ENCODE measurements at places on chromosomes 5 and 9. TPM values are rescaled to one million over a fixed set of nuclear protein-coding genes. Genes with fewer than 3 reads are reported as not detected.

DNA sequence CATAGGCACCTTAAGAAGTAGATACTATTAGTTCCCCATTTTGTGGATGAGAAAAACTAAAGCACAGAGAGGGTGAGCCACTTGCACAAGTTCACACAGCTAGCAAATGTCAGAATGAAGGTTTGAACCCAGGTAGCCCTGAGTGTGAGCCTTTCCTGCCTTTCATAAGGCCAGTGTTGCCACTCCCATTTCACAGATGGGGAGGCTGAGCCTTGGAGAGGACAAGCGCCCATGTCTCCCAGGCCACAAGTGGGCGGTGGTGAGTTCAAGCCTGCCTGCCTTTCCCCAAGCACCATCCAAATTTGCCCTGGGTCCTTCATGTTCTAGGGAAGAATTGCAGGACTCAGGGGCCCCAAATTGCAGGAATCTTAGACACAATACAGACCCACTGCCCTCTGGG lies 50.6 kb downstream of the LHX2 start:
- DNase-seq: no peak

CDX1 gene
- 0.33 TPM for total RNA-seq

GRCh38 chr9:36903541-36904435 lies 130.3 kb downstream of the PAX5 start:
- peak; percentile 58 for DNase-seq

PCDH1 gene
- 42.4 TPM for total RNA-seq

GRCh38 chr5:133819977-133820471 lies 148.4 kb downstream of the C5orf15 start:
- no peak for DNase-seq

- DNase-seq: no peak
Observed at GRCh38 chr5:2267991-2268390, 385.3 kb upstream of the IRX4 start.

GRCh38 chr9:90974016-90974415 lies 172.4 kb downstream of the SYK start:
- DNase-seq: no peak

GRCh38 chr5:5278201-5278814 lies 138.2 kb downstream of the ADAMTS16 start:
- DNase-seq: no peak

SNCAIP gene
- total RNA-seq: 3.0 TPM

- no peak for DNase-seq
Observed at GRCh38 chr9:133067813-133068212, 6.0 kb downstream of the CEL start.

AJM1 gene
- total RNA-seq: 0.75 TPM

OR13F1 gene
- total RNA-seq: not detected

- DNase-seq: no peak
Observed at GRCh38 chr5:322942-323879, 1.7 kb downstream of the AHRR start.

DNA sequence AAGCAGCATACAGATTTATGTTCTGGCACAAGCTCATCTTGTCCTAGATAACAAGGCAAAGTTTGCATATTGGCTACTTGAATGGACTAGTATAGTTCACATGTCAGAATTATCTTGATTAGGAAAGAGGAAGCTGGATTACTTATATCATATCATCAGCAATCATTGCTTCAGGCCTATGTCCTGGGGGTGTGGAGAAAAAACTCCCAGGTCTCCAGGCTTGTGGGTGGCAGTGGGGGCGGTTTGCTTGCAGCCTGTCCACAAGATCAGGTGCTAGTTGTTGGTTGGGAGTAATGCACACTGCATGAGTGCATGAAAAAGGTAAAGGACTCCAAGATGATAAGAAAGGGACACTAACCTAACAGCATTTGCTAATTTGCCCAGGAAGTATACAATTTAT lies 326.4 kb upstream of the PDE4D start:
- DNase-seq: no peak

- DNase-seq: no peak
Observed at GRCh38 chr9:127193483-127193882, 71.0 kb upstream of the ANGPTL2 start.

DCTN3 gene
- 128 TPM for total RNA-seq

IFNB1 gene
- total RNA-seq: not detected

DNA sequence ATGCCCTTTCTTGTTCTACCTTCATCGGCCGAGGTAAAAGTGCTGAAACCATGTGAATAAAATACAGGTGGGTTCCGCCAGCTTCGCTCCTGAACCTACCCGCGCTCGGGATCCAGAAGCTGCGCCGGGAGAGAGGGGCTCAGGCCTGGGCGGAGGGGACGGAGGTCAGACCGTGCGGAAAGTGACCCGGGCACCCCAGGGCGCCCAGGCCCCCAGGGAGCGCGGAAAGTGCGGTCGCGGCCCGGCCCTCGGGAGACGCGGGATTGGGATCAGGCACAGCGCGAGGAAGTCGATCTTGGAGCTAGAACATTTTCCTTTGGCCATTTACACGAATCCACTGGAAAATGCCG lies 329 bp downstream of the SYK start:
- no peak for DNase-seq

DNA sequence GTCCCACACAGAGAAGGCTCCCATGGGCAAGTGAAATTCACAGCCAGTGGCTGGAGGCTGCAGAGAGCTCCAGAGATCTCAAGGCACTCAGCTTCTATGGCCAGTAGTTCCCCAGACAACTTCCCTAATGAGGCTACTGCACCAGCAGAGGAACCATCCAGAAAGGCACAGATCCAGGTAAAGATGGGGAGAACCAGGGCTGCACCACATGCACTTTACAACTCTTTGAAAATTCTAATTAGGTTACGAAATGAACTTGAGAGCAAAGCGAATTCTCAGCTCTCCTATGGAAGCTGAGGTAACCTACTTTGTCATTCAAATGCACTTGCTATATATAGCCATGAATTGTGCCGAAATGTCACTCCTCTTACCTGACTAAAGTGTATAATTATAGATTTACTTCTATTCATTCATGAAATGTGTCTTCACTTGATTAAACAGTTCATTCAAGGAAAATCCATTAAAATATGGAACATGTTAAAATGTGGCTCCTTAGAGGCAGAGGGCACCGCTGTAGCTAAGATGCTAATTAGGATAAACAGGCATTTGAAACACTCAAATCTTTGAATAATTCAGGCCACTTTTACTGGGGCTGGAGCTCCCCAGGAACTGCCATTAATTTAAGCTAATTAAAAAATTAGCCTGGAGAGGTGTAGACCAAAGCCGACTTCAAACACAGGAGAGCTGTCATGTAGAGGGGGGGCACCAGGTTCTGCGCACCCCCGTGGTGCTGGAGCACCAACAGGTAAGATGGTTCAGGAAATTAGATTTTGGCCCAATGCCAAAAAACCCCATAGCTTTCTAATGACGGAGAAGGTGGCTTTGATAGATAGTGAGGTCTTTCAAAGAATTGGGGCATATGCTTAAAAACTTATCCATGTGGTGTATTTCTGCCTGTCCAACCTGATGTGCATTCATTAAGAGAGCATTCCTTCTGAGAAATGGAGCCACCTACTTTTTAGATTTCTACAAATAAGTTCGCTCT lies 204.1 kb downstream of the GABBR2 start:
- no peak for DNase-seq

GFI1B gene
- not detected for total RNA-seq

- no peak for DNase-seq
Observed at GRCh38 chr5:14212838-14213237, 69.7 kb downstream of the TRIO start.

DNA sequence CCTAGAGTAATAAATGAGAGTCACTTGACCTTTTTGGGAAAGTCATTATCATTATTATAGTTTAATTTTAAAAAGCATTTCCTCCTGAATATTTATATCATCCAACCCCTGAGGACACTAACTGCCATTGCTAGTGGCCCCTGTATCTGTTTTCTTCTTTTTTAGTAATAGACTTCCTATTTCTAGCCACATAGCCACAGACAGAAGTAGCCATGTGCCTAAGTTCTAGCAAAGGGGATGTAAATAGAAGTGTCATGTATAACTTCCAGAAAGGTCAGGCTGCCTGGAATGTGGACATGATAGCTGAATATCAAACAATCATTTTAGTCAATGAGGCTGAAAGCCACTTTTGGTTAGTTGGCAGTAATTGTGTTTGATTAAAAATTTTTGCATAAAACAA lies 37.5 kb upstream of the IQGAP2 start:
- no peak for DNase-seq

DNA sequence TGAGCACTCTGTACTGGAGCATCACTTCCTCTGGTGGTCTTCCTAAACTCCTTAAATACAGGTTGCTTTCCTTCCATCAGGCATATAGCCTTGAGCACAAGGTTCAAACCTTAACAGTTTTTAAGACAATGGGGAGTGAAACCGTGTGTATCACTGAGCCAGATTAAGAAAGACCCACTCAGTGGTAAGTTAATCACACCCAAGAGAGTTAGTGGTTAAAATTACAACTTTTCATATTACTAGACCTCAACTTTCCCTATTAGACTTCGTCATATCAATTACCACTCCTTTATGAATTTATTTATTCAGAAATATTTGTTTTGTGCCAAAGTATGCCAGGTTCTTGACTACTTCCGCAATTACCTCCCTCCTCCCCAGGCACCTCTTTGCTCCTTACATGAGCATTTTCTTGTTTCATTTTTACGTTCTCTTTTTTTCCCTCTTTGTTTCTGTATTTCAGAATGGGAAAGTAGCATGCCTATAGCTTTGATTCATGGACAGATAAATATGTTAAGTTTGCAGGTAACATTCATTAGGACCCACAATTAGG lies 351.0 kb downstream of the KIAA0825 start:
- no peak for DNase-seq

RNF183 gene
- total RNA-seq: not detected

PPP2R2B gene
- 0.62 TPM for total RNA-seq

- DNase-seq: no peak
Observed at GRCh38 chr5:45596320-45596719, 99.9 kb downstream of the HCN1 start.

ITGA1 gene
- 10.0 TPM for total RNA-seq

- DNase-seq: no peak
Observed at GRCh38 chr9:91011891-91012290, 210.3 kb downstream of the SYK start.

GRCh38 chr5:128143911-128144310 lies 60.3 kb downstream of the SLC12A2 start:
- DNase-seq: no peak

- no peak for DNase-seq
Observed at GRCh38 chr9:134424818-134425217, 98.6 kb downstream of the RXRA start.

- DNase-seq: no peak
Observed at GRCh38 chr5:56019306-56020272, 24.8 kb upstream of the IL6ST start.
